ENCODE measurements at places on chromosomes 12 and 14.

- no peak for DNase-seq
Observed at GRCh38 chr12:70549340-70550179, 87.7 kb downstream of the PTPRB start.

- no peak for DNase-seq
Observed at GRCh38 chr14:77286576-77286975, 15.6 kb upstream of the NGB start.

DNA sequence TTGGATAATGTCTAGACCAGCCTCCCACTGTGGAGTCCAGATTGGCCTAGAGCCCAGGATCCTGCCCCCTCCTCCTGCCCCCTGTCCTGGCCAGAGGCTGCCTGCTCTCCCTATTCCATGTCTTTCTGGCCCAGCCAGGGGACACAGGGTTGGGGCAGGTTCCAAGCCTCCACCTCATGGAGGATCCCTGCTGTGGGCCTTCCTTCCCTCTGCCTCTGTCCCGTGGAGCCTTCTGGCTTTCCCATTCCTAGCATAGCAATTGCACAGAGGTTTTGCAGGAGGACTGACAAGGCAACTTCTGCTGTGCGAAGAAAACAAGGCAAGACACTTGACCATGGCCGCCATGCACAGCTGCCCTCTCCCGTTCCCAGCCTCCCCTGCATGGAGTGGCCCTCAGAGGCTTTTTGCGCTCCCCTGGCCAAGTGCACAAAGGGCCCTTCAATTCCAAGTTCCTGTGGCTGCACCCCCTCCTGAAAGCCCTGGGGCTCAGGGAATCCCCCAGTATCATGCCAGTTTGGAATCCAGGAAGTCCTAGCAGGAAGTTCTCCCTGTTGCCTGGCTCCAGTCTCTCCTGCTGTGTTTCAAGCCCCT is 42.1 kb downstream of the KRT80 start:
- DNase-seq: no peak

DNA sequence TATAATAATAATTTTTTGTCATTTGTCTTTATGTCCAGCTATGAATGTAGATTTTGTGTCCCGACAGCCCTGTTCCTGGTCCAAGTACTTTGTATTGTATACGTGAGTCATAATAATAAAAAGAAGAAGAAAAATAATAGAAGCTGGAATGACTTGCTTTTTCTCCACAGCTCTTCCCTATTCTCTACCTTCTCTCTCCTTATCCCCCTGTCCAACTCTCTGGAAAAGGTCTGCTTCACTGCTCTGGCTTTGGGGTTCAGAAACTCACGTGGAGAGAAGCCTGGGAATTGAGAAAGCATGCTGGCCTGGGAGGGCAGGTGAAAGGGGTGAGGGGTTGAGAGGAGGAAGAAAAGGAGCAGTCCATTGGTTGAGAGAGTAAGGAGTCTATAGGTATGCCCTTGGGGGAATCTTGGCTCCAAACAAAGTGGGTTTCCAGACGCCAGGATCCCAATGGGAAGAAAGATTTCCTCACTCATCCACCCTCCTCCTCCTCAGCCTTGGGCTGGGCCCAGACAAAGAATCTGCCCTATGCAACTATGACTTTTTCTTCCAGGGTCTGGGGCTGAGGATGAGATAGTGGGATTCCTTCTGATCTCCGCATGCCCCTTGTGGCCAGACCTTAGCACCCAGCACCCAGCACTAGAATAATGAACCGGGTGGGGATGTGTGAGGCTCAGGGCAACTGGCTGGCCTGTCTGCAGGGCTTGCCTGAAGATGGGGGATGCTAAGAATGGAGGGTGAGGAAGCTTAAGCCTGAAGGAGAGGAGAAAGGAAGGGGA is 4.0 kb downstream of the HOXC8 start:
- no peak for DNase-seq

- no peak for DNase-seq
Observed at GRCh38 chr12:56885316-56885715, 48.9 kb downstream of the SDR9C7 start.

GRCh38 chr14:96746101-96746500 is 51.1 kb upstream of the VRK1 start:
- no peak for DNase-seq

- no peak for DNase-seq
Observed at GRCh38 chr12:94287245-94287628, 138.9 kb downstream of the PLXNC1 start.

GRCh38 chr12:6241495-6241894 is 41.3 kb downstream of the CD9 start:
- DNase-seq: no peak

GRCh38 chr14:79111987-79112501 is 941.9 kb downstream of the NRXN3 start:
- DNase-seq: no peak

GRCh38 chr12:123763093-123763492 is 992 bp downstream of the DNAH10 start:
- no peak for DNase-seq

- no peak for DNase-seq
Observed at GRCh38 chr12:102441077-102441596, 39.2 kb downstream of the IGF1 start.

- DNase-seq: no peak
Observed at GRCh38 chr12:27958675-27959074, 13.9 kb downstream of the PTHLH start.

DNA sequence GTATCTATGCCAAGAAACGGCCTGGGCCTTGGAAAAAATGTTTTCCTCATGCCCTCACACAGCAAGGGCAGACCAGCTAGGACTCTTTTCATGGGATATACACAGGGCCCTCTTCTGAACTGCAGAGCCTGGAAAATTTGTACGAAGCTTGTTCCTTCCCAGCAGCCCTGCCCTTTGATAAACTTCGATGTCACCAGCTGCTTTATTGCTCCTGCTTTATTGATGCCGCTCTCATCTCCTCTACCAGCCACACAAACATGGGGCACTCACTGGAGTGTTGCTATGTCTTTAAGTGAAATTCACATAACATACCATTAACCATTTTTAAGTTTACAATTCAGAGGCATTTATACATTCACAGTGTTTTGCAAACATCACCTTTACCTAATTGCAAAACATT is 197.9 kb downstream of the KTN1 start:
- DNase-seq: no peak

GRCh38 chr12:88181881-88182280 is 39.8 kb downstream of the TMTC3 start:
- no peak for DNase-seq

GRCh38 chr14:105902131-105902898 is 375.9 kb downstream of the TMEM121 start:
- DNase-seq: no peak

- no peak for DNase-seq
Observed at GRCh38 chr12:112179341-112179740, 54.0 kb downstream of the TRAFD1 start.

GRCh38 chr14:68516342-68516741 is 276.5 kb downstream of the ZFP36L1 start:
- no peak for DNase-seq

DNA sequence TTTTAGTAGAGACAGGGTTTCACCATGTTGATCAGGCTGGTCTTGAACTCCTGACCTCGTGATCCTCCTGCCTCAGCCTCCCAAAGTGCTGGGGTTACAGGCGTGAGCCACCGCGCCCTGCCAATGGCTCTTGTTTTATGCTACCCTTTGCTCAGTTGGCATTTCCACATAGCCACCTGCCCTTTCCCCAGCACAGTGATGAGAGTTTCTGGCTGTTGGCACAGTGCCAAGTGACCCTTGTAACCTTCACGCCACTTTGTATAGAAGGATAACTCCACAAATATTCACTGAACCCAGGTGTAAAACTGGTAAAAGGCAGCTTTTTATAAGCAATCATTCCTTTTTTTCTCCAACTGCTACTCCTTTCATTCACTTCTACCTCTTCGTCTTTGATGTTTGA is 18.5 kb upstream of the CCDC175 start:
- no peak for DNase-seq

GRCh38 chr14:62614122-62614521 is 431.1 kb downstream of the KCNH5 start:
- no peak for DNase-seq

Data from fibroblast of skin of left biceps (primary cell).